ENCODE measurements at places on chromosomes 11 and 22. TPM values are rescaled to one million over a fixed set of nuclear protein-coding genes. Genes with fewer than 3 reads are reported as not detected.

DNA sequence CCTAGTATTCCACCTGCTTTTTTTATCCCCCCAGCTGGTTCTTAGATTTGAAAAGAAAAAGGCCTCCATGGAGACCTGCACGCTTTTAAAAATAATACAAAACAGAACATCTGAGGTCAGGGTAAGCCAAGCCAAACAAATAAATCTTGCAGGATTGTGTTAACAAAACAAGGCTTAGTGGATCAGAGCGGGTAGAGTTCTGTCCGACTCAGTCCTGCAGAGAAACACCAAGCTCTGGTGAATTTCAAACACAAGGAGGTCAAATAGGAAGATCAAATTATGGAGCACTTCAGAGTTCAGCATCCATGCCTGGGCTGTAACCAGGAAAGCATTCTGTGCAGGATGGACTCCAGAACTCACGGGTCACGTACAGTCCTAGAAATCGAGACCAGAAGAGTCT lies 86.9 kb downstream of the SYN3 start:
- no peak for DNase-seq

- DNase-seq = no peak
Measured at GRCh38 chr11:87076260-87076783, 38.6 kb downstream of the TMEM135 start.

DNA sequence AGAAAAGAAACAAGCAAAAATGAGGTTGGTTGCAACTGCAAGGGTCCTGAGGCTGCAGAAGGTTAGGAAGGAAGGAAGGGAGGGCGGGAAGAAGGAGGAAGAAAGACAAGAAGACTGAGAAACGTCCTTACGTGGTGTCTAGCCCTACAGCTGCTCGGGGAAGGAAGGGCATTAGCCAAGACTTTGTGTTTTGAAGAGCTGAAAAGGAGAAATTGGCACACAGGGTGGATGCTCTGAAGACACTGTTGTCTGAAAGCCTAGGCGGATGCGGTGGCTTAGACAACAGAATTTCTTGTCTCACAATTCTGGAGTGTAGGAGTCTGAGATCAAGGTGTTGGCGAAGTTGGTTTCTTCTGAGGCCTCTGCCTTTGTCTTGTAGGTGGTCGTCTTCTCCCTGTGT lies 60.7 kb downstream of the MCM5 start:
- no peak for DNase-seq

GRCh38 chr11:9838961-9839360 lies 175.1 kb downstream of the SWAP70 start:
- no peak for DNase-seq

DNA sequence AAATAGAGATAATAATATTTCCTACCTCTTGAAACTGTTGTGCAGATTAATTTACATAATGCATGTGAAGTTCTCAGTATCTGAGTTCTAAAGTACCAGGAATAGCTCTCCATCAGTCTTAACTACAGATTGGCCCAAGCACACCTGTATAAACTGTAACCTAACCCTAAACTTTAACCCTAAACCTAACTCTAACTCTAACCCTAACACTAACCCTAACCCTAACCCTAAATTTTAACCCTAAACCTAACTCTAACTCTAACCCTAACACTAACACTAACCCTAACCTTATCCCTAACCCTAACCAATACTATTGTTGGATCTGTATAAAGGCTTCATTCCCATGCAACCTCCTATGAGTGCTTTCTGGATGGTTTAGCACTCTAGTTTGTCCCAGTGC lies 1445.9 kb upstream of the TENM4 start:
- no peak for DNase-seq

DNA sequence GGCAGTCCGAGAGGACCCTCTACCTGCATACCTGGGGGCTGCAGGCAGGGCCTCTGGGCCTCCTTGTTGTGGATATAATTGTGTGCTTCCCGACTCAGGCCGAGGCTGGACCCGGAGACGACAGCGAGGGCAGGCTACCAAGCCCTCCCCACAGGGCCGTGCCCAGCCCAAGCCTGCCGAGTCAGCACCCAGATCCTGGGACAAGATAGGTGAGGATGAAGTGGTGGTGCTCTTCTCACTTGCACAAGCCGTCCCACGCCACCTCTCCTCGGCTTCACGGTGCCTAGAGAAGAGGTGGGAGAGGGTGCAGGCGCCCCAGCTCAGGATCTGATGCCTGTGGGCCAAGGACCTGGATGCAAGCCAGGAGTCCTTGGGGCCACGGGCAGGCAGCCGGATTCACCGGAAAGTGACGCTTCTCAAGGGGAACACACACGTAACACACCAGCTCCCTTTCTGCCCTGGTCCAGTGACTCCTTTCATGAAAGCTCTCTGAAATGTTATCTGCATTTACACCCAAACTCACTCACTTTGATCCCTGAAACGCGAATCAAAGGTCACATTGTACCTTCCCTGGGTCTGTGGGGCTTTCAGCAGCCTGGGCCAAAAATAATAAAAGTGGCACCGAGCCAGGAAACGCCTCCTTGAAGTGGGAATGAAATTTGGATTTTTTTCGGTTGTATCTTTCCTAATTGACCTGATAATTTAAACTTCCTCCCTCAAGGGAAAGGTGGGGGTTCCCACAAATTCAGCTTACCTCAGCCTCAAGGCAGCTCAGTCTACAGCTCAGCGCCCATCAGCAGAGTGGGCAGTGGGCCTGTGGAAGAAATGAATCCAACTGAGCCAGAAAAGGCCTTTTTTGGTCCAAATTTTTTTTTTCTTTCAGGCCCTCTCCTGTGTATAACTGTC lies 1.1 kb upstream of the GNB1L start:
- DNase-seq = peak; percentile 84

GRCh38 chr11:43934601-43935423 lies 7.6 kb upstream of the C11orf96 start:
- no peak for DNase-seq

DNA sequence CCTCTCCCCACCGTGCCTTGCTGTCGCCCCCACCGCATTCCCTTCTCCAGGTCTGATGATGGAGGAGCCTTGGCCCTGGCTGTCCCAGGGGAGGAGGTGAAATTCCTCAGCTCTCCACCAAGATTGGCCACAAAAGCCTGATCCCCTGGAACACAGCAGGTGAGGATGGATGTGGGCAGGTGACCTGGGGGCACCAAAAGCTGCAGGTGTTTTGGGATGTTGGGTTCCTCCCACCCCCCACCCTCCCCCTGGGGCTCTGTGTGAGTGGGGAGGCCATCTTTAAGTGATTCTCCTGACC lies 639 bp downstream of the TRIOBP start:
- no peak for DNase-seq

DNA sequence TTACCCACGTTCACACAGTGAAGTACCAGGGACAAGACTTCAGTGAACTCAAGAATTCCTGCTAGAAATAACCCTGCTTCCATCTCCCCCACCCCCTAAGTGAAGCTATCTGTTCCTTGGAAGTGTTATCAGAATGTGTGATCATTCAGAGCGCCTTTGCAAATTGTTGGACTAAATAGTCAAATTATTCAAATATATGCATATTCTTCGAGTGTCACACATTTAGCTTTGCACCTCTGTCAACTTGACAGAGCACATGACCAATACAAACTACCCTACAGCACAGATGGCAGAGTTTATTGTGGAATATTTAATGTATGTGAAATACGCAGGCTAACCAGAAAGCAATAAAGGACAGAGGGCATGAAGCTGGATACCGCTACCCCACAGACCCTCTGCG lies 2.6 kb upstream of the BDNF start:
- no peak for DNase-seq

DNA sequence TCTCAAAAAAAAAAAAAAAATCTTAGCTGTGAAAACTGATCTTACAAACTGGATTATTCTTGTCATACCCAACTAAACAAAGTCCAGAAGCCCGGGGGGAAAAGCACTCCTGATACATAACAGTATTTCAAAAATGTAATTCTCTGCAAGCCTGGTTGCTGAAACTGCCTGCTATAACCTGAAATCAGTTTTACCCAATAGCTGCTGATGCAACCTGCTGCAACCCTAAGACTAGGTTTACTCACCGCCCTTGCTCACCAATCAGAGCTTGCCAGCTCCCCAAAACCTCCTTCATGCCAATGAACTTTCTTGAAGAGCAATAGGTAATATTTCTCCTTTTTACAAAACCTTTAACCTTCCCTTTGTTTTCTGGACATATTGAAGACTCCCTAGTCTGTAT lies 12.4 kb downstream of the FGF19 start:
- DNase-seq = no peak

GRCh38 chr11:4018641-4019040 lies 76.0 kb upstream of the RRM1 start:
- no peak for DNase-seq

GRCh38 chr11:34242037-34242625 lies 115.7 kb downstream of the ABTB2 start:
- no peak for DNase-seq

- no peak for DNase-seq
Measured at GRCh38 chr11:62747475-62748160, 6.3 kb downstream of the ZBTB3 start.

Gene INPPL1
- total RNA-seq = 195 TPM

Gene GPR83
- total RNA-seq = 0.10 TPM

Gene FOXRED2
- total RNA-seq = 48.3 TPM

Gene OR56B1
- not detected for total RNA-seq

Gene FEN1
- total RNA-seq = 123 TPM

Gene LYVE1
- not detected for total RNA-seq

Gene SOX6
- total RNA-seq = not detected

Gene C22orf23
- total RNA-seq = 0.57 TPM

Gene OR5B3
- total RNA-seq = not detected

Gene NEFH
- total RNA-seq = not detected

All from OCI-LY7 (cell line).